A172 (cell line): ENCODE measurements at places on chromosomes 4 and X.

GRCh38 chr4:73735231-73735630 is 5.1 kb upstream of the CXCL8 start:
- DNase-seq: peak; percentile 17

DNA sequence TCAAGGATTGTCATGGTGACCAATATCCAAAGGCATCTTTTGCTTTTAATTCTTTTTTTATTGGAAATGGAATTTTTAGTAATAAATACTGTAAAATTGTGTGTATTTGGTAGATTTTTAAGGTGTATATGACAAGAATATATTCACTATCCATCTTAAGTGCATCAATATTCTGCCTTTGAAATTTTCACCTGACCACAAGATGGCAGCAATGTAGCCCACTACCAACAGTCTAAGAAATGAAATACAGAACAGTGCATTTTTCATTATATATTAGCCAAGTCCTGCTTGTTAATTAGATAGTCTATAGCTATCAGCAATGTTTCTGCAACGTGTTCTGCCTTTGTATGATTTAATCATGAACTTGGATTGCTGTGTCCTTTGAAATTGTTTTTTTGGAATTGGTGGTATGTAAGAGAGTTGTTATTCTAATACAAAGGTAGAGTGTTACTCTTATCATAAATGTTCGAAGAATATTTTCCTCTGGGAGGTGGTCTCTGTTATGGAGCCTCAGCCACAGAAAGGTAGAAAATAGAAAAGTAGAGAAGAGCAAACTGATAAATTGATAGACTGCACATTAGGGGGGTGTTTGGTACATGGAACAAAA is 38.2 kb downstream of the HPGDS start:
- peak; percentile 6 for DNase-seq

DNA sequence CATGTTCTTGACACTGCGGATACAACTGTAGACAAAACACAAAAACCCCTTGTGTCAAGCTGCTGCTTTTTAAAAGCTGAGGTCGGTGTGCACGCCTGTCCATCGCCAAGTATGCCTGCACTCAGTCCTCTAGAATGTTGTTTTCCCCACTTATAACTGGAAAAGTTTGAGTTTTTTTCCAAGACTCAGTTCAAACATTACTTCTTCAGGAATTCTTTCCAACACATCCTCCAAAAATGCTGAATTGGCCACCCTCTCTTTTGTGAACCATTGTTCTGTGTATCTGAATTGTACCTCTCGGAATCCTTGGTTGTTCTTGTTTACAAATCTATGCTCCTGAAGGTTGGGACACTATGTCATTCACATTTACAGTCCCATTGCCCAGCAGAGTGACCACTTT is 94.6 kb downstream of the REELD1 start:
- DNase-seq: no peak

DNA sequence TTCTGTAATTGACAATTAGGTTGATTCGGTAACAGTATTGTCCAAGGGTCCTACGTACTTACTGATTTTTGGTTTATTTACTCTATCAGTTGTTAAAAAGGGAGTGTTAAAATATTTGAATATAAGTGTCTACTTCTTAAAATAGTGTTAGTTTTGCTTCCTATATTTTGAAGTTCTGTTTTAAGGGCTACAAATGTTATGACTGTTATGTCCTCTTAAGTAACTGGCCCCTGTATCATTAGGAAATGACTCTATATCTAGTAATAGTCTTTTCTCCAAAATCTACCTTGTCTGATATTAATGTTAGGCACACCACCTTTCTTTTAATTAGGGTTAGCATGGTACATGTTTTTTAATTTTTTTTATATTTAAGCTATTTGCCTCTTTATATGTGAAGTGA is 30.1 kb downstream of the ANKRD50 start:
- DNase-seq: no peak

DNA sequence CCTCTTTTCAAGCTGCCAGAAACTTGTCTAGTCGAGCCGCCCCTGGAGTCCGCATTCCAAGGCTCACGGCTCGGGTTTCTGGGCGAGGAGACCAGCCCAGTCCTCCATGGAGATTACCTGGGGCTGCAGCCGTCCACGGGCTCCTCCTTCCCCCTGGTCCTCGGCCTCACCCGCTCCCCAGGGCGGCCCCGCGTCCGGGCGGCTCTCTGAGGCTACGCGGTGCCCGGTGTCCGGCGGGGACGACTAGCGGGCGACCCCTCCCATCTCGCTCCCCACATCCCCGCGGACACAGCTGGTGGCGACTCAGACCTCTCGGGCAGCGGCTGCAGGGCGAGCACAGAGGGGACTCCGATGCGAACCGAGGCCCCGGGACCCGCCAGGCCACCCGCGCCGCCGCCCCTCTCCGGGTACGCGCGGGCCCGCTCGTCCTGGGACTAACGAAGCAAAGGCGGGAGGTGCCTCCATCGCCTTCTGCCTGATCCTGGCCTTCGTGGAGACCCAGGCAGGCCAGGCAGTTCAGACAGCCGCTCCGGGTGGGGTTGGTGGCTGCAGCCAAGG is 159.4 kb downstream of the TRAM1L1 start:
- no peak for DNase-seq

- no peak for DNase-seq
These were observed 262.6 kb downstream of the GPC3 start for GRCh38 chrX:133722756-133723155.

GRCh38 chrX:16484338-16484737 is 165.6 kb upstream of the S100G start:
- peak; percentile 95 for DNase-seq

DNA sequence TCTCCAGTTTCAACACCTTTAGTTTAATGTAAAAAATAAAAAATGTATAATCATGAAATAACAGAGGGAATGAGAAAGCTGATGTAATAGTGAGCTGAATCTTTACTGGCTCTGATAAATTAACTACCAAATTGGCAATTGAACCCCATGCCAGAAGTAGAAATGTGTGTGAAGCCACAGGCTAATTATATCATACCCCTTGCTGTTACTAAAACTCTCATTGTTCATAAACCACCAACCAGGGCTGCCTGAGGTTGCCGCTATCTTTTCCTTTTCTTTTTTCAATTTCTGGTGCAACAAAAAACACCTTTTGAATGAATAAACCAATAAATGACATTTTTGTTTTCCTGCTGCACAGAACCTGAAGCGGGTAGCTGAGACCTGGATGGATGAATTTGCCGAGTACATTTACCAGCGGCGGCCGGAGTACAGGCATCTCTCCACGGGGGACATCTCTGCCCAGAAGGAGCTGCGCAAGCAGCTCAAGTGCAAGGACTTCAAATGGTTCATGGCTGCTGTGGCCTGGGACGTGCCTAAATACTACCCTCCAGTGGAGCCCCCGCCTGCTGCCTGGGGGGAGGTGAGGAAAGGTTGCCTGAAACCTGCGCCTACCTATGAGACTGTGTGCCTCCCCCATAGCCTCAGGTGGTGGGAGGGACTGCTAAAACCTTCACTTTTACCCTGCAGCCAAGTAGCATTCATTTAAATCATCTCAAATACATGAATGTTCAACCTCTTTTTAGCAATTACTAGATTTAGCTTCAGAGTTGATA is 216.7 kb upstream of the GALNT7 start:
- DNase-seq: no peak

GRCh38 chr4:103197765-103198110 is 405 bp downstream of the CENPE start:
- no peak for DNase-seq

GRCh38 chr4:80073473-80074008 is 512 bp upstream of the ANTXR2 start:
- no peak for DNase-seq

DNA sequence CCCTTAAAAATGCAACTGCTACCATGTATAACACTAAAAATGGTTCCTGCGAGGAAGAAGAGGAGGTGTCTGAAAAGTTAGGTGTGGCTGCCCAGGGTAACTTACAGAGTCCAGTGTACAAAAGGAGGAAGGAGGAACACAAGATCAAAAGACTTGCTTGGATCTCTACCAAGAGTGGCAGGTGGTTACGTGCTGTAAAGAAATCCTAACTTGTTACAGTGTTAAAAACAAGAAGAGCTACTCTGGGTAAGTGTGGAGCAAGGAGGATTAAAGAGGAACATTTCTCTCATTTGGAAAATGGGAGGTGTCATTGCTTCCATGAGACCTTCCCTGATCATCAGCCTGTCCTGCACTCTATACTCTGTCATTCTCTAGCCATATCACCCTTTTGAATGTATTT is 242.0 kb downstream of the PTTG2 start:
- DNase-seq: no peak

GRCh38 chr4:80360900-80361299 is 25.4 kb downstream of the CFAP299 start:
- DNase-seq: no peak

GRCh38 chrX:43753637-43754036 is 97.5 kb downstream of the MAOA start:
- no peak for DNase-seq

DNA sequence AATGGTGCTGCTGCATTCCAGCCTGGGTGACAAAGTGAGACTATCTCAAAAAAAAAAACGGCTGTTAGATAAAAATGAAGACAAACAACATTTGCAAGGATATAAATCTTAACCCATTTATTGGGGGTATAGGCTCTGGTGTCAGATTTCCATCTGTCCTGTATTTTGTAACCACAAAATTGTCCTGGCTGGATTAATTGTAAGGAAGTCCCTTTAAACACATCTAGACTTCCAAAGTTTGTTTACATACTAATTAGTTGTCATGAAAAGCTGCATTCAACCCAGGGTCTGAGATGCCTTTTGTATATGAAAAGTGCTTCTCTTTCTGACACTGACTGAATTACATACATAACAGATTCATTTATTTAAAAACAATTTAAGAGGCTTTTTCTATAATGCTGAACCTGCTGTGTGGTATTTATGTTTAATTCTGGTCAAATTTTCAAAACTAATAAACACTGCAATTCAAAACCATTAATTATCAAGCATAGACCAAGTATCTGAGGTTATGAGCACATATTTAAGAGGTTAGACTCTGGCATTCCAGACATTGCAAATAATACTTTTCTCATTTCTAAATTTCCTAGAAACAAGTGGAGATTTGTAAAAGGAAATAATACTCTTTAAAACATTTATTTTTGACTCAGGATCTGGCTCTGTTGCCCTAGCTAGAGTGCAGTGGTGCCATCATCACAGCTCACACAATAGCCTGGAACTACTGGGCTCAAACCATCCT is 17.5 kb upstream of the UGDH start:
- DNase-seq: no peak

- no peak for DNase-seq
These were observed 6.0 kb upstream of the BMP2K start for GRCh38 chr4:78770091-78770642.

GRCh38 chrX:64642482-64642881 is 247.2 kb upstream of the MTMR8 start:
- DNase-seq: no peak

DNA sequence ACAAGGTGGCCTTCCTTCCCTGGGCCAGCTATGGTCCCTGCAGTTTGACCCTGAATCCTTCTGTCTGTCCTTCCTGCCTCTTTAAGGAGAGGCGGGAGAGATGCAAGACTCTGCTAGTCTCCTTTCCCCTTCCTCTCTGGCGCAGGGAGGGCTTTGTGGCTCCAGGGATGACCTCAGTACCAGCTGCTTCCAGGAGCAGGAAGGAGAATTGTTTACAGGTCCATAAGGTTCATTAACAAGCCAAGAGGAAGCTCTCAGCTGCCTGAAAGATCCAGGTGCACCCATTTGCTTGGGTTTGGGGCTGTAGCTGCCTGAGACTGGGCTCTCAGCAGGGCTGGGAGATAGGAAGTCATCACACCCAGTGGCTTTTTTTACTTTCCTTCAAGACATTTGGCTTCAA is 4.0 kb upstream of the FATE1 start:
- no peak for DNase-seq

DNA sequence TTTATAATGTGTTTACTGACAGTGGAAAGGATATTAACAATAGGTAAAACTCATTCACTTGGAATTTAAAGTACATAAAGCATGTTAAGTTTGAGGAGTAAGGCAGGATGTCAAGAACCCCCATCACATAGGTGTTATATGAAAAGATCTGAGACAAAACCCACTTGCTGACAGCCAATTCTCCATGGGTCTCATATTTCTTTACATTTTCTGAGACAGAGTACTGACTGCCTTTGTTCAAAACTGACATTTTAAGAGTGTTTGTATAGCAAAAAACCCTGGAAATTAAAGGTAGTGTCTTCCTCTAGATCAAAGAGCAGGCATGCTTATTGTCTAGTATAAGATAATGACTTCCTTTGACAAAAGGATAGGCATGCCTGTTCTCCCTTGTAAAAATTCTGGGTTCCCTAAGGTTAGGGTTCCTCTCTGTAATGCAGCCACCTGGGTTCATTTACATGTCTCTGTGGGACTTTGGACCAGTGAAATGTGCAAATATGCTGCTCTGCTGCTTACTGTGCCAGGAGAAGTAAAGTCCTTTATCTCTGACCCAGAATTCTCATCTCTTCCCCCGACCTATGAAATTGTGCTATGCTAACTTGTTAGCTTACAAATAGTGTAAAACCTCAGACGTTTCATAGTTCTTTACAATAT is 123.6 kb downstream of the PCDH18 start:
- DNase-seq: no peak

DNA sequence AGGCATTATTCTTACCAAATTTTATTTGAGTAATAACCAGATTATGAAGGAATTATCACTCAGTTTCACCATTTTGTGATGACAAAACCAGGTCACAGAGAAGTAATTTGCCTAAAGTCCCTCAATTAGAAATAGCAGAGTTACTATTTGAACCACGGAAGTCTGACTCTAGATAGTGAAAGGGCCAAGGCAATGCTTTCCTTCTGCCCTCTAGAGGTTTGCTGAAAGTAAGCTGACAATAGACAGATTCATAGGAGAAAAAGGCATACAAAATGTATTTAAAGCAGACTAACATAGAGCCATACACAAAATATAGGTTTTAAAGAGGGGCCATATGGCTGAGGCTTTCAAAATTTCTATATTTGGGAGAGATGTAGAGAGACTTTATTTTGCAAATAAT is 43.1 kb downstream of the CXXC4 start:
- no peak for DNase-seq

- no peak for DNase-seq
These were observed 31.4 kb downstream of the VSIG4 start for GRCh38 chrX:66008328-66008970.

DNA sequence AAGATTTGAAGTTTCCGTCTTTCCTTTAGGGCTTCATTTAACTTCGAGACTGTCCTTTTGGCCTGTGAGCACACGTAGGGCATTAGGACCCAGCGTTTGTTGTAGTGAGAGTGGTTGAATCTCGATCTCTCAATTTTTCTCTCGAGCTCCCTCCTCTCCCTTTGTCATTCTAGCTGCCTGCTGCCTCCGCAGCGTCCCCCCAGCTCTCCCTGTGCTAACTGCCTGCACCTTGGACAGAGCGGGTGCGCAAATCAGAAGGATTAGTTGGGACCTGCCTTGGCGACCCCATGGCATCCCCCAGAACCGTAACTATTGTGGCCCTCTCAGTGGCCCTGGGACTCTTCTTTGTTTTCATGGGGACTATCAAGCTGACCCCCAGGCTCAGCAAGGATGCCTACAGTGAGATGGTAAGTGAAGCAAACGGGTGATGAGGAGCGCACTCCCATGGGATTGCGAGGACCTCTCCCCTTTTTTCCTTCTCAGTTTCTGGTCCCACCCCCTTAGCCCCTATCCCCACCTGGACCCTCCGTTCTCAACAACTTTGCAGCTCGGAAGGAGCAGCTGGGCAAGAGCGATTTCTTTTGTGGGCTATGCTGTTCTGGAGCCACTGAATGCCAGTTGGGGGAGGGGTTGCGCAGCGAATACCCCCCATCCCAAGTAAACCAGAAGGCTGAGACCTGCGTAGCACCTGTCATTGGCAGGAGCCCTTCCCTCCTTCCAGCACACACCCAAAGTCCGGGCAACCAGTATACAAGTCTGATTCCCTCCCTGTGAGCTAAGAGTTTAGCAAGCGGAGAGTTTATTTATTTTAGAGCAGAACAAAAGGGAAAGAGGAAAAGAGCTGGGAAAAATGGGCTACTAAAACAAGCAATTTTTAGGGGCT is at the start of gene TMEM35A:
TSS of gene TMEM35A (plus strand) at position 164 of the 883 bp plus-strand sequence. CDS start at position 288, 124 bp downstream.
- DNase-seq: no peak
